ENCODE measurements at places on chromosomes 2 and 18. TPM values are rescaled to one million over a fixed set of nuclear protein-coding genes. Genes with fewer than 3 reads are reported as not detected.

The ERICH2 gene
- 4.7 TPM for total RNA-seq

The RGPD3 gene
- 0.26 TPM for total RNA-seq

The AQP4 gene
- not detected for total RNA-seq

The CSRNP3 gene
- 0.26 TPM for total RNA-seq

The G6PC2 gene
- not detected for total RNA-seq

The RTP5 gene
- not detected for total RNA-seq

All from bronchial epithelial cell (primary cell).